Inflammatory macrophage treated with lipopolysaccharide for 1 hour (primary cell): ENCODE measurements at places on chromosomes 16 and 17.

DNA sequence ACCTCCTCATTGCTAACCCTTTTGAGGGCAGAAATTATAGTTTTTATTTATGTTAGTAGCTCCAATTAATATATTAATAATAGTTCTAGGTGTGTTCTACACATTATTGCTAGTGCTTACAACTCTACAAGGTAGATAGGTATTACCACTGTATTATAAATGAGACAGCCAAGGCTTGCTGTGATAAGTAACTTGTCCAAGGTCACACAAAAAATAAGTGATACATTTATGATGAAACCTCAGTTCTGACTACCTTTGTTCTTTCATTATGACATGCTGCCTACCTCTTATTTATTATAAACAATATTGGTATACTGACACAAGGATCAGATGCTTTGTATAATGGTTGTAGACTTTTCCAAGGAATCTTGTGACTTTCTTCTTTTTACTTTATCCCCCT, 41.2 kb downstream of the NFAT5 start:
- no peak for DNase-seq

DNA sequence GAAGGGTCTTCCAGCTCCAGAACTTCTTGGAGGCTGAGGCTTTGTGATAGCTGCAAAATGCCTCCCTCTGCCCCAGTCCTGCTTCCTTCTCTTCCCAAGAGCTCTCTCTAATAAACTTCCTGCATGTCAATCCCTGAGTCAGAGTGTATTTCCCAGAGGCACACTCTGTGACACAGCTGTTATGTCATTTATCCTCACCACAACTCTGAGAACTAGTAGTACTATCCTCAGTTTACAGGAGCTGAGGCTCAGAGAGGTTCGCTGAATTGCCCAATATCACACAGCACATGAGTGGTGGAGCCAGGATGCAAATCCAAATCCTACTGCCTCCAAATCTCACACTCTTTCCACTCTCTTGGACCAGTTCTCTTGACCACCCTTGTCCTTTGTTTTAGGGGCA, 20.0 kb downstream of the UNC45B start:
- DNase-seq = no peak

DNA sequence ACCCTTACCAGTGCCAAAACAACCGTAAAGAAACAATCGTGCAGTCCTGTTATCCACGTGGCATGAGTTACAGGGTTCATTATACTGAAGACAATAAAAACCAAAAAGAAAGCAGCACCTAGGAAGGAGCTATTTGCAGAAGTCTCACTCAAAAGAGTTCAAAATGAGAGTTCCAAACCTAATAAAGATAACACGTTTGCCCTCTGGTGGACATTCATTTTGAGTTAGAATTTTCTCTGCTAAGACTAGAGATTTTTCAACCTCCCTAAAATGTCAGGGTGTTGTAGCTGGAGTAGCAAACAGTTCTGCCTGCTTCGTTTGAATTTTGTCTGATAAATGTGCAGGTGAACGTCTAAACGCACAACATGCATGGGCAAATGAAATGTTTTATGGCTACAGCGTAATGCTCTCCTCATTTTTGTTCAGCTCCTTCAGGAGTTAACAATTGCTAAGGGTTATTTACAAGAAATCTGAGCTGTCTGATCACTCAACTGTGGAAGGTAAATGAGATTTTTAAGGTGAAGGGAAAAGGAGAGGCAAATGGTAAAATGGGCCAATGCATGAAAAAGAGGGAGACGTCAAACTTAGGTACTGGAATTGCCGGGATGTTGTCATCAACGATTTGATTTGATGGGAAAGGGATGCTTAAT, 1067.9 kb upstream of the EEF2KMT start:
- DNase-seq = no peak

- DNase-seq = no peak
Measured at GRCh38 chr16:57188711-57189002, 2.5 kb downstream of the RSPRY1 start.

DNA sequence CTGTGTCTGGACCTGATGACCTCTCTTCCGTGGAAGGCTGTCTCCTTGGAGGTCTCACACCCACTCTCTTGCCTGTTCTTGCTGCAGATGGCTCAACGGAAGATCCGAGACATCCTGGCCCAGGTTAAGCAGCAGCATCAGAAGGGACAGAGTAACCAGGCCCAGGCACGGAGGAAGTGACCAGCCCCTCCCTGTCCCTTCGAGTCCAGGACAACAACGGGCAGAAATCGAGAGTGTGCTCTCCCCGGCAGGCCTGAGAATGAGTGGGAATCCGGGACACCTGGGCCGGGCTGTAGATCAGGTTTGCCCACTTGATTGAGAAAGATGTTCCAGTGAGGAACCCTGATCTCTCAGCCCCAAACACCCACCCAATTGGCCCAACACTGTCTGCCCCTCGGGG, 52.1 kb downstream of the IGF2BP1 start:
- DNase-seq = no peak

DNA sequence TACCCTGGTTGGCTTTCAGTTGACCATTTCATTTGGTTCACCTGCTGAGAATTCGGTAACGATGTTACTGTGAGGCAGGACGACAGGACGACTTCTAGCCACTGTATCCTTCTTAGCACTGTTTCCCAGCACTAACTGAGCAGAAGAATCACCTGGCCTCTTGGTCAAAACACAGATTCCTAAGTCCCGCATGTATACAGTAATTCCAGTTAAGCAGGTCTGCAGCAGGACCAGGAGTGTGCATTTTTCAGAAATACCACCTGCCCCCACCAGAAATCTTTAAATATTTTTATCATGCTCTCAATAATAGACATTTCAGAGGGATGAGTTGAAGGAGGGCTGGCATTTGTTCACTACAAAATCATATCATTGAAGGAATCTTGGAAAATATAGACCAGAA, 22.6 kb downstream of the RSL1D1 start:
- DNase-seq = no peak

DNA sequence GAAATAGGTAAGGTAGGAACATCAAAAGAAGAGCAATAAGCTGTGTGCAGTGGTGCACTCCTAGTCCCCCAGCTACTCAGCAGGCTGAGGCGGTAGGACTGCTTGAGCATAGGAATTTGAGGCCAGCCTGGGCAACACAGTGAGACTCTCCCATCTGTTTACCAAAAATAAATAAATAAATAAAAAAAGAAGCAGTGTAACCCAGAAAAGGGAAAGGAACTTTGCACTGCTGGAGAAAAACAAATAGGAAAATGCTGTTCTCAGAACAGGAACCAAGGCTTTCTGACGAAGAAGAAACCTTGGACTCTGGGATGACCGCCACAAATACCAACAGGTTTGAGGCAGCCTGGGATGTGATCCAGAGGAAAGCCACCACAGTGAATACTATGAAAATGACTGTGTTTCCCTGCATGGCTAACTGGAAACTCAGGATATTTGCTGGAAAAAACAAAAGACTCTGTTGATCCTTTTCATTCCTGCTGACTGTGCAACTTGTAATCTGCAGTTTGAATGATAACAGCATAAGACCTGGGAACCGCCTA, 41.2 kb downstream of the TTC19 start:
- no peak for DNase-seq

DNA sequence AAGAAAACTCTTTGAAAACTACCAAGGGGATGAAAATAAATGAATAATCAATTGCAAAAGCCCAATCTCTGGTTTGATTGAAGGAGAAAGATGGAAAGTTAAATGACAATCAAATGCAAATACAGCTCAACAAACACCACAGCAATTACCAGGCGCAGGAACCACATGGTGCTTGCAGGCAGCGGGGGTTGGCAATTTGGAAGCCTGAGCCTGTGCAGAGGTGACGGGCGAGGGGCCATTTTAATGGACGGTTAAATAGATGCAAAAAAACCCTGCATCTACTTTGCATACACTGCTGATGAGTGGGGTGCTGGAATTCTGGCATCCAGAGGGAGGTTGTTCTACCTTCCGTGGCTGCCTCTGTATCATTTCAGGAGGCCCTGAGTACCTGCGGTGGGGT, 4.8 kb upstream of the SEZ6 start:
- no peak for DNase-seq

DNA sequence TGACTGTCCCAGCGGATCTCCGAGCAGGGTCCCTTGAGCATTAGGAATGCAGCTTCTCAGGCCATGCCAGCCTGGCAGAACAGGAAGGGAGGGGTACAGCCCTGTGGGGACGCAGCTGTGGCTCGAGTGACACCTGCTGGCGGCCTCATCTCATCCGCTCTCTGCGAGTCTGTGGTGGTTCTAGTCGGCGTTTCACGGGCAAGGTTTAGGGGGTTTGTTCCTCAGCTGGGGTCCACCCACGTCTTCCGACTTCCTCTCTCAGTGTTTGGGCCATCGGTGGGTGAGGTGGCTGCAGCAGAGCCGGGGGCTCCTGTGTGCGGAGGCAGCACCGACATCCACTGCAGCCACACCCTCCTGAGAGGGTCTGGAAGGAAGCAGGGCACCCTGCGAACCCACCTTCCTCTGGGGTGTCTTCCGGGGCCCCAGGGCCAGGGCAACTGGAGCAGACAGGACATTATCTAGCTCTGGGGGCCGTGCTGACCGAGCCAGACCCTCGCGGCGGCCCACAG, 33.3 kb downstream of the JPH3 start:
- DNase-seq = peak; percentile 38

DNA sequence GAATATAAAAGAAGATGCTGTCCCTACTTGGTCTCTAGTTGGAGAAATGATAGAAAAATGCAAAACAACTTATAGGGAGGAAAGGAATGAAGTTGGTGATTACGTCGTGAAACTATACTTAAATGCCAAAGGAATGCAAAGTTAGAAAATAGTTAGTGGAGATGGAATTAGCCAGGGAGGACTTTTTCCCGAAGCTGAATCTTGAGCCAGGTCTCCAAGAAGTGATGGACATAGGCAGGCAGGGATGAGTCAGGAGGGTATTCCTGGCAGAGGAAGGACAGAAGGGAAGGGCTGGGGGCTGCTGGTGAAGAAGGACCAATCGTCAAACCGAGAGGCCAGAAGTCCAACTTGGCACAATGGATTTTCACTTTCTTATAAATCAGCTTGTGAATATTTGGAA, 1.8 kb downstream of the SNTB2 start:
- DNase-seq = no peak

- DNase-seq = no peak
Measured at GRCh38 chr17:36182176-36183000, 6.0 kb upstream of the TBC1D3B start.

GRCh38 chr17:64240741-64241347, 22.2 kb downstream of the TEX2 start:
- no peak for DNase-seq

DNA sequence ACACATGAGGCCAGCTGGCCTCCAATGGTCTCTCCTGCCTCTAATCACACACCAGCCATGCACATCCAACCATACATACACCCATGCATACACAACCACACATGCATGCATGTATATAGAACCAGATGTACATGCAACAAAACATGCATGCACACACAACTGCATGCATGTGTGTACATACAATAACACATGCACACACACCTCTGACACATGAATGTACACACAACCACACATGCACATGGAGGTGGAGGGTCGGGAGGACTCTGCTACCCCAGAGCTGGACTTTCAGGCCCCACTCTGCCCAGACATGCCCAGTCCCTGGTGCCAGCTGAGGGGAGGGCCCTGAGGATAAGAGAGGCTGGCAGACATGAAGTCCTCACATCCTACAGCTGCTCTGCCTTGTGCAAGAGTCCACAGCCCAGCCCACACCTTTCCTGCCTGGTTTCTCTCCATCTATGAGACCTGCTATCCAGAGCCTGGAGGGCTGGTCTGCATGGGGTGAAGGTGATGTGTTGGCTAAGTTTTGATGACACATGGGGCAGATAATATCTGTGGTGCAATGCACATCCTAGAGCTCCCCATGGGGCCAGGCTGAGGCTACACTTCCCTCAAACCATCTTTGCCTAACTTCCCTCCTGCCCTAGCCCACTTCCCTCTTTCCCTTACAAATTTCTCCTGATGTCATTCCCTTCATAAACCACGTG, 50.9 kb upstream of the SDK2 start:
- DNase-seq = peak; percentile 3

DNA sequence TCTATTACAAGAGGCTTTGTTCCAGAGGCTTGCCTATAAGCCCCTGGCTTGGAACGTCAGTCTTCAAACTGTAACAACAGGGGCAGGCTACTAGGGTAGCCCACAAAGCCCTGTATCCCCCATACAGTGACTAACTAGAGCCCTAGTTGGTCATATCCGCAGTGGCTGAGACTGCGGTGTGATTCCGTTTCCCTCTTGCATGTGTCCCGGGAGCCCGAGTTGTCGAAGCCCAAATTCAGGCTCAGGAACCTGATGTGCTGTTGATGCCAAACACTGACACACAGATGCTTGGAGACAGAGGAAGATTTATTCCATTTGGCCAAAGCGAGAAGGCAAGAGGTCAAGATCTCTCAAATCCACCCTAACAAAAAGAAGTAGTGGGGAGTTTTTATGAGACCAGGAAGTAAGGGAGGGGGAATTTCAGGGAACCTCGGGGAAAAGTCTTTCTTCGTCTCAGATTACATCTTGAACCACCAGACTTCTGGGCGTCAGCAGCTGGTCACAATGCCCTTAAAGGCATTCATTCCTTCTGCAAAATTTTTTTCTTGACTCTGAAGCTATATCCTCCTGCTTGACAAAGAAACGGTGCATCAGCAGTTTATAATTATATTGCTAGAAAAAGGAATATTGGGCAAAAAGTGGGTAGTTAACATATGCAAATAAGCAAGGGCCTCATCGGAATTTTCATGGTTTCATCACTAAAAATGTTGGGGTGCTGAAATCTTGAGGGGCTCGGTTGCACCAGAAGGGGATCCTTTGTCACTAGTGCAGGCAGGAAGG, 879 bp downstream of the SLFN5 start:
- DNase-seq = peak; percentile 90

DNA sequence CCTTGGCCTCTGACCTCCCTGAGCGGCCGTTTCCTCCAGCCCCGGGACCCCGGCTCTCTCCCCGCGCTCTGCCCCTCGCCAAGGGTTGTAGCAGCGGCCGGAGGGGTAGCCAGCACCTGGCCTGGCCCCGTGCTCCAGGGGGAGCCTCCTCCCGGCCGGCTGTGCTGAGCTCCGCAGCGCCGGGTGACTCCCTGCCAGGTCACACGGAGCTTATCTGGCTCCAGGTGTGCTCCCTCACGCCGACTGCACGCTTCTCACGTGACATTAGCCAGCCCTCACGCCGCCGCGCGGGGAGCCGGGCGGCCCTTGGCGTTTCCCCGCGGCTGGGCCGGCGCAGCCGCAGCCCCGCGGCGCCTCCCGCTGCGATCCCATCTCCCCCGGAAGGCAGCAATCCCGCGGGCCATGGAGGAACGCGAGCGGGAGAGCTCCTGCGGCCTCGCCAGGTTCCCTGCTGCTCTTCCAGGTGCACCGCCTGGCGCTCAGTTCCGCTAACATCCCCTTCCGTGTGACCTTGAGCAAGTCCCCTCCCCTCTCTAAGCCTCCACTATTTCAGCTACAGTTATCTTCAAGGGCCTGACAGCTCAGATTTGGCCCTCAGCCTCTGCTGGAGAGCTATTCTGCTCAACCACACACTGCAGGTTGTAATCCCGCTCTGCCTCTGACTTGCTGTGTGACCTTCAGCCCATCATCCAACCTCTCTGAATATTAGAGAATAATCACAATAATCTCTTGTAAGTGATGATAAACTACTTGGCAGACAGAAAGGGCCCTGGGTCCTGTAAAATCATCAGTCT, 3.4 kb downstream of the MYO18A start:
- no peak for DNase-seq

- peak; percentile 56 for DNase-seq
Measured at GRCh38 chr17:44115585-44116415, 7.6 kb downstream of the HDAC5 start.
